HEK293T (cell line): ENCODE measurements at places on chromosomes 7 and 10.

DNA sequence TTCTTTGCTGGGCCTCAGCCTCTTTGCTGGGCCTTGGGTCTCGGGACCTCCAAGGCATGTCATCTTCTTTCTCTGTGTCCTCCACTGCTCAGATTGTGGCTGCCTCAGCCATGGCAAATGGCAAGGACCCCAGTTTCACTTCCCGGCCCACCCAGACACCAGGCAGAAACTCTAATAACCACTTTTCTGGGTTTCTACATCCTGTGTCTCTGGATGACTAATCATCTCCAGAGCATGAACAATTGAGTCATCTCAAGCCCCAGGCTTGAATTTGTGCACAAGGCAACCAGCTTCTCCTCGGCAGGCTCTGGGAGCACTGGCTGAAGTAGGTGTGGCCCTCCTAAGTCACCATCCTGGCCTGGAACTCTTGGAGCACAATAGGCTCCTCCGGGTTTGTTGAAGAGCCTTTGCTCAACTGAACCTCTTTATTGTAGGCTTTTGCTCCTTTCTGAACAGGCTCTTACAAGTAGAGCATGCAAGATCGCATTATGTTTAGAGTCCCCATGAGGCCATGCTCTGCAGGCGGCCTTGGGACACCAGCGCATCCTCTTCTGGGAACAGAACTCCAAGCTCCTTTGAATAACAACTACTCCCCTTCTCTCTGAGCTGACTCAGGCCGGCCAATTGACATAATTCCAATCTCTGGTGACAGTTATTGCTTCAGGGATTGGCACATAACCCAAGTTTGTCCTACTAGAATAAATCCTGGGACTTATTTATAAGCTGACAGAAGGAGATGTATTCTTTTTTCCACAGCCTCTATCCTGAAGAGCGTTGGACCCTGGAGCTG lies 218.1 kb downstream of the WDR11 start:
- DNase-seq: no peak

DNA sequence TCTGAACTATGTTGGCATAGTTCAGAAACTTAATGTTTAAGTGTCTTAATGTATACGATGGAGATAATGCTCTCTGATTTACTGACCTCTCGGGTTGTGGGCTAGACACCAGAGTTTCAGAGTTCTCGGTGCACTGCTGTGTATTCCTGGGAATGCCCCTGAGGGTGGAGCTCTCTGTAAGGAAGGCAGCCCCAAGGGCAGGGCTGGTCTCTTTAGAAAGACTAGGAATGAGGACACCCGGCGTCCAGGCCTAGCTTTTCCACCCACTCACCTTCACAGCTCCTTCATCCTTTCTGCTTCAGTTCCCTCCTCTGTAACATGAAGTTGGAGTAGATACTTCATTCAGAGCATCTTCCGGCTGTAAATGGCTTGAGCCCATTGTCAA lies 536.6 kb upstream of the GALNT17 start:
- no peak for DNase-seq

DNA sequence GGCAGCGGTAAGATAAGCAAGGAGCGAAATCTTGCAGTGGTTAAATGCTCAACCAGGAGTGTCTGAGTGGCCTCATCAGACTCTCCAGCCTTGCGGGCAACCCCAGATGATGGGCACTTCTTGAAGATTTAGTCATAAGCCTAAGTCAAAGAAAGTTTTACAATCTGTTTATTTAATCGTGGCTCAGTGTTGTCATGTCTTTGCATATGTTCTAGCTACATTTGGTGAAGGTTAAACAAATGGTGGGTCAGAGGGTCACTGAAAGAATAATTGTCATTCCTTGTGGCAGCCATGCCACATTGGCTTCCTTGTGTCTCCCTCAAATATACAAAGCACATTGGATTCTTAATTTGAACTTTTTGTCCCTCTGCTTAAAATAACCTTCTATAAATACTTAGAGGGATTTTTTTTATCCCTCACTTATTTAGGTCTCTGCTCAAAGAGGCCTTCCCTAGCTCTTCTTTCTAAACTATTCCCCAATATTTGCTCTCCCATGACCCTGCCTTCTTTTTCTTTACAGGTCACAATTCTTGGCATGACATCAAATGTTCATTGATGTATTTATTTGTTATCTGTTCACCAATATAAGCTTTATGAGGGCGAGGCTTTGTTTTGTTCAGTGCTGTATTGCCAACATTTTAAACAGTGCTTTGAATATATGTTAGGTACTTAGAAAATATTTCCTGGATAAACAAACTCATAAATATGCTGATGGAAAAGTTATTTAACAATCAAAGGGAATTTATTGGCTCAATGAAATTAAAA lies 68.7 kb downstream of the NEUROD6 start:
- DNase-seq: no peak

GRCh38 chr10:21995557-21995956 lies 8.0 kb downstream of the DNAJC1 start:
- DNase-seq: no peak

DNA sequence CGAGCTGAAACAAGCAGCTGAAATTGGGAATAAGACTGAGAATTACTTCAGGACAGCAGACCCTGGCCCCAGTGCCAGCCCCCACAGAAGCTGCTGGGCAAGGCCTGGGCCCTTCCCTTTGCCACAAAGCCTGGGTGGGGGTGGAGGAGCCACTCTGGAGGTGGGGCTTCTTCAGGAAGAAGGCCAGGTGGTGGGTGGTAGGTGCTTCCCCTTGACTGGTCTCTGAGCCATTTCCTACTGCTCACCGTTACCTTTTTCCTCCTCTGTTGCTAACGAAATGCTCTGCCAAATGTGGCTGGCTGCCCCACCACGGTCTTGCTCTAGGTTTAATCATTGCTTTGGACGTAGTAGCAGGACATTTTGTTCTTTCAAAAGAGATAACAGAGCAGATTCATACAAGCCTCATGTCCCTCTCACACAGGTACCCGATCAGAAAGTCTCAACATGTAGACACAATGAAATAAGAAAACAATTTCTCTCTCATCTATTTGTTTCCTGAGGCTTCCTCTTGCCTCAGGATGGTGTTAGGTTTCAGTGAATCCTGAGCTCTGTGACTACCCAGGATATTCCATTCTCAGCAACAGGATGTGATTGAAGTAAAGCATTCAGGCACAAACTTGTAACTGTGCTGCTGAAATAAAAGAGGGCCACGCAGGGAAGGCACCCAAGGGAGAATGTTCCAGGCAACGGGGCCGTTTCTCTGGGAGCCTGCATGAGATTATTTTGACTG lies 66.5 kb downstream of the WDR11 start:
- DNase-seq: no peak

GRCh38 chr7:17038160-17038782 lies 156.5 kb upstream of the AGR3 start:
- DNase-seq: no peak

GRCh38 chr10:26780793-26781601 lies 79.8 kb downstream of the ABI1 start:
- no peak for DNase-seq

GRCh38 chr7:149495785-149496641 lies 1.6 kb downstream of the ZNF746 start:
- DNase-seq: no peak

- peak; percentile 67 for DNase-seq
Measured at GRCh38 chr7:151735851-151736402, 141.0 kb downstream of the PRKAG2 start.

DNA sequence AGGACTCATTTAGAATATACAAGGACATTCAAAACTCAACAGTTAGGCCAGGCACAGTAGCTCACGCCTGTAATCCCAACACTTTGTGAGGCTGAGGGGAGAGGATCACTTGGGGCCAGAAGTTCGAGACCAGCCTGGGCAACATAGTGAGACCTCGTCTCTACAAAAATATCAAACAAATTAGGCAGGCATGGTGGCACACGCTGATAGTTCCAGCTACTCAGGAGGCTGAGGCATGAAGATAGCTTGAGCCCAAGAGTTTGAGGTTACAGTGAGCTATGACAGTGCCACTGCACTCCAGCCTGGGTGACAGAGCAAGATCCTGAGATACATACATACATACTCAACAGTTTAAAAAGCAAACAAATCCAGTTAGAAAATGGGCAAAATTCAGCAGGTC lies 44.9 kb downstream of the GNA12 start:
- DNase-seq: no peak

DNA sequence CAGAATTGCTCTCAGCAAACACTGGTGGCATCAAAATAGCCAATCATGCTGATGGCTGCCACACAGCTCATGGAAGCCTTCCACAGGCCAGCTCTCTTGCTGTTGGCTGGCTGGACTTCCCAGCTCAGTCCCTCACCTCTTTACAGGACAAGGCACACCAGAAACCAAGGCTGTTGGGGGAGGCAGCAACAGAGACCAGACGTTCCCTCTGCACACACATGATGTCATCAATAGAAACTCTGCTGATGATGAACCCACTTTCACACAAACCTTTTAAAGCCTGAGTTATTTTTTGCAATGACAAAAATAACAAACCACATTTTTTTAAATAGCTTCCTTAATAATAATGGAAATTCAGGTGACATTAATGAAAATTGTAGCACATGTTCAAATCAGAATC lies 300.9 kb upstream of the C7orf33 start:
- no peak for DNase-seq

- no peak for DNase-seq
Measured at GRCh38 chr10:24425151-24425550, 216.2 kb downstream of the KIAA1217 start.

DNA sequence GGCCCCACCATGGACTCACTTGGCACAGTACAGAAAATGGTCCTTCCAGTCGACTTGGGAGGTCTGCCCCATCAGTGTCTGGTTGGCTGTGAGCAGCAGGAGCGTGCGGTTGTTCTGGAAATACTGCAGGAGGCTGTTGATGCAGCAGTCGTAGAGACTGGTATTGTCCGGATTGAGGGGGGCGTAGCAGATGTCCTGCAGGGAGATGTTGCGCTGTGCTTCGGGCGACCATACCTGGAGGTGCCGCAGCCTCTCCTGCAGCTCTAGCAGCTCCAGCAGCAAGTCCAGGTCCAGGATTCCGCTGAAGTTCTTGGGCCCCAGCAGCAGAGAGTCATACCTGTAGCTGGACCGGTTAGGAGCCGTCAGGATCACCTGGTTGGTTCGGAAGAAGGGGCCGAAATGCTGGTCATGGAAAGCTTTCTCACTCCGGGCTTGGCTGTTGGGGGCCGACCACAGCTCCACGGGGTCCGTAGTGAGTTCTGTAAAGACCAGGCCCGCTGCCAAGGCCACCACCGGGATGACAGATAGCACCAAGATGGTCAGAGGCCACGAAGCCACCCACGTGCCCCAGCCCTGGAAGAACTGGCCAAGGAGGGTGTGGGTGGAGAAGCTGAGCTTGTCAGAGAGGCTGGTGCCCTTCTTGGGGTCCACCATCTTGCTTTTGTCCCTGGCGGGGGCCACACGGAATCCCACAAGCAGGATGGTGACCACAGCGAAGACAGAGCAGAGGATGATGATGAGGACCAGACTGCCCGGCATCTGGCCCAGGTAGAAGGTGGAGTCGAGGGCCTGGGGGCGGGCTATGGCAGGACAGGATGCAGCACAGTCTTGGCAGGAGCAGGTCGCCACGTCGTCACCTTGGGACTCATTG lies 2.1 kb downstream of the NPC1L1 start:
- DNase-seq: no peak
